ENCODE measurements at places on chromosomes 1 and 21. TPM values are rescaled to one million over a fixed set of nuclear protein-coding genes. Genes with fewer than 3 reads are reported as not detected.

Gene BCAR3
- total RNA-seq: 41.0 TPM

Gene CELA2B
- total RNA-seq: not detected

Gene WNT4
- not detected for total RNA-seq

GRCh38 chr1:65830306-65830705, 37.6 kb downstream of the PDE4B start:
- H3K36me3 ChIP-seq: no peaks in the 10 kb centered on the region
- no peak overlapping the region for H3K27ac ChIP-seq
- H3K4me1 ChIP-seq: no peaks in the 10 kb centered on the region
- no peak for DNase-seq

GRCh38 chr1:116945996-116946395, 36.3 kb downstream of the PTGFRN start:
- no peak overlapping the region for H3K27ac ChIP-seq
- peaks cover 7% of the 10 kb centered on the region for H3K4me1 ChIP-seq
- DNase-seq: no peak
- H3K27me3 ChIP-seq: no peaks in the 10 kb centered on the region
- H3K4me3 ChIP-seq: no peak overlapping the region

DNA sequence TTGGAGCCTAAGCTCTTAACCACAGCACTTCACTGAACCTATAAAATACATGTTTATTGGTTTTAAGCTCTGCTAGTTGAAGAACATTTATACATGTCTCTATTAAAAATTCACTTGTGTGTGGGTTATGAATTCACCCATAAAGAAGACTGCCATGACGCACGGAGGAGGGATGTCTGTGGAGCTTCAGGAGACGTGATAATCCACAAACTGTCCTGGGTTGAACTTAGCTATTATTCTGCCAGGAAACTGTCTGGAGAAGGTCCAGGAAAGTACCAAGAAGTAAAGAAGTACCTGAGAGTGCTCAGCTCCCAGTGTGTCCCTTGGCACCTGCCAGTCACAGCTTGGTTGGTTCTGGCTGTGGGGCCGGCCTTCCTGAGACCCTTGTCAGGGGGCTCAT, 56.3 kb downstream of the DDR2 start:
- H3K27ac ChIP-seq: no peak overlapping the region
- no peaks in the 10 kb centered on the region for H3K27me3 ChIP-seq
- no peak for DNase-seq
- no peaks in the 10 kb centered on the region for H3K36me3 ChIP-seq

DNA sequence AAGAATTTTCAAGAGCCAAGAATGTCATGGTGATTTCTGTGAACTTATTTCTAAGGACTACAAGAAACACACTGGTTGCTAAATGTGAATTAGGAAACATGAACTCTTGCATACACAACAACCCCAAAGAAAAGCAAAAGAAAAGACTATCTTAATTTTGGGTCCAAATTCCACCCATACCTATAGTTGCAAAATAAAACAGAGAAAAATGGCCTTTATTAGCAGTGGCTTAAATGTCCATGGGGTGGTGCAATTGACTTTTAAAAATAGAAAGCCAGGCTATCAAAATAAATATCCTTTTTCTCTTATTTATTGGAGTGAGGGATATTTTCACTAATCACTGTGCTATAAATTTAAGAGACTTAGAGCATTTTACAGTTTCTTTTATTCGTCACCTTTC, 80.9 kb upstream of the DPYD start:
- no peaks in the 10 kb centered on the region for H3K4me1 ChIP-seq
- H3K27me3 ChIP-seq: no peaks in the 10 kb centered on the region
- no peaks in the 10 kb centered on the region for H3K36me3 ChIP-seq
- no peak overlapping the region for H3K4me3 ChIP-seq
- no peak overlapping the region for H3K27ac ChIP-seq

DNA sequence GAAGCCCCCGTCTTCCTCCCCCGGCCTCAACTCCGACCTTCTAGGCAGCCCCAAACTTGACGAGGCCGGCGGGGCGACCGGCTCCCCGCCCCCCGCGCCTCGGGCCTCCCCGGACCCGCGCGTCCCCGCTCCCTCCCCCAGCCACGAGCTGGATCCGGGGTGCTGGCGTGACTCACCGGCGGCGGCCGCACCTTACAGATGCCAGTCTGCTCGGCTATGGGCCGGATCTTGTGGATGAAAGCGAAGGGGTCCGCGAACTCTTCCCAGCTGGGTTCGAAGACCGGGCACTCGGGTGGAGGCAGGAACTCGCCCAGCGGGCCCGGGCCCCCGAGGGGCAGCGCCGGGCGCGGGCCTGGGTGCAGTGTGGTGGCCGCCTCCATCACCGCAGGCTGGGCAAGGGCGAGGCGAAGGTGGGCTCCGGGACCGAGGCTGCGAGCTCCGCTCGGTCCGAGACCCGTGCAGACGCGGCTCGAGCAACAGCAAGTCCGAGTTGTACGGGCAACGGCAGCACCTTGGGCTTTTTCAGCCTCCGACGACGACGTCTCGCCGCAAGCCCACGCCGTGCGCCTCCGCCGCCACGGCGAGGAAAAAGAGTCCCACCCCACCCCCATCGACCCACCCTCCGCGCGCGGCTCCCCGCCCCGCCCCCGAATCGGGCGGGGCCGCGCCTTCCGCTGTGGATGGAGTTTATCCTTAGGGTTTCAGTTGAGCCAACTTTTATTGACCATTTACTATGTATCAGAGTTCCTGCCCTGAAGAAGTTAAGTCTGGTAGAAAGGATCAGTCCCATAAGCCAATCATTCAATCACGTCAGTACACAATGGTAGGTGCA, at the start of gene KDM5B:
TSS of gene KDM5B (minus strand) at position 496 of the 832 bp plus-strand sequence. CDS start at position 380, 116 bp downstream.
- H3K36me3 ChIP-seq: no peaks in the 10 kb centered on the region
- peak within 1 kb of the TSS; percentile 94 for H3K4me3 ChIP-seq
- H3K4me1 ChIP-seq: peaks cover 9% of the 10 kb centered on the region
